Iris pigment epithelial cell (primary cell): ENCODE measurements at places on chromosomes 6 and 20.
A peak's percentile ranks its signal among the peaks of the same experiment; 100 is the strongest.

GRCh38 chr20:23363257-23363649 is 1.3 kb downstream of the GZF1 start:
- DNase-seq: no peak

- no peak for DNase-seq
These were observed 182.5 kb downstream of the GJA10 start for GRCh38 chr6:90076511-90077415.

GRCh38 chr6:30091577-30092381 is 16.2 kb upstream of the RNF39 start:
- peak; percentile 45 for DNase-seq

DNA sequence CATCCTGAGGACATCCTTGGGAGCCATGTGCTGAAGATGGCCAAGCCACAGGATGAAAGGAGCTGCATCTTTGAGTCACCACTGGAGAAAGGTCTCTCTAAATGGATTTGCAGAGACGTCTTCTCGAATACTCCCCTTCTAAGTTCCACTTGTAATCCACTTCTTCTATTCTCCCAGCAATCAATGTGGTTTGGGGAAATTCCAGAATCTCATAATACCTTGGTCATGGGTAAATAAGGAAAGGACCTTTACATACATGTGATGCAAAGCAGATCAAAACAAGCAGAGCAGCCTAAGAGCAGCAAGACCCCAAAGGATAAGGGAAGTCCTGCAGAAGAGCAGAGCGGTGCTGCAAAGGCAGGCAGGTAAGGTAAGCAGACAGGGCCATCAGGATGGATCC is 35.3 kb downstream of the TRIM38 start:
- no peak for DNase-seq

DNA sequence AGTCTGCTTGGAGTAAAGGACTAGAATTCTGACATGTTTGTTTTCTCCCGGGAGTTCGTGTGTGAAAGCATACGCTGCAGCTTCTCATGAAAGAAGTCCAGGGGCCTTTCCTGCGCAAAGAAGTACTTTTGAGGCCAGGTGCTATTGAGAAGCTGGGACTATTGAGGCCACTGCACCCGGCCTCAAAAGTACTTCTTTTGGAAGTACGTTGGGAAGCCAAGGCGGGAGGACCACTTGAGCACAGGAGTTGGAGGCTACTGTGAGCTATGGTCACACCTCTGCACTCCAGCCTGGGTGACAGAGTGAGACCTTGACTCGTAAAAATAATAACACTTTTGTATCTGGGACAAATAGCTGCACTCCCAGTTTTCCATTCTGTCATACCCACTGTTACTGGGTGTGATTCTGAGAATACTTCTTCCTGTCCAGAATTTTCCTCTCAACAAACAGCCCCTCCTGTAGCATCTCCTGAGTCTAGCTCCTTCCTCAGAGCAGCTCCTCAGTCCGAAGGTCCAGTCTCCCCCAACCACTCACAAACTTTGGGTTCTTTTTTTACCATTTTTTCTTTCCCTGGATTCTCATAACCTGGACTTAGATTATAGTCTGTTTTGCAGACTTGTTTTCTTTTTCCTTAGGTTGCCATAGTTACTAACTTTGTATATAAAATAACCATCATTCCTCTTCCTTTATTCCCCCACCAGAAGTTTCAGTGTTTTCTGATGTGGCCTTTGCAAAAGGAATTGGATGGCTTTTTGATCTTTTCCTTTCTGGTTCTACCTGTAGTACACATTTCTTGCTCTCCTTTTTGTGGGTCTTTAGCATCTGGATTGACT is 12.7 kb downstream of the STK35 start:
- no peak for DNase-seq

GRCh38 chr6:95230071-95230740 is 347.1 kb upstream of the MANEA start:
- peak; percentile 60 for DNase-seq

DNA sequence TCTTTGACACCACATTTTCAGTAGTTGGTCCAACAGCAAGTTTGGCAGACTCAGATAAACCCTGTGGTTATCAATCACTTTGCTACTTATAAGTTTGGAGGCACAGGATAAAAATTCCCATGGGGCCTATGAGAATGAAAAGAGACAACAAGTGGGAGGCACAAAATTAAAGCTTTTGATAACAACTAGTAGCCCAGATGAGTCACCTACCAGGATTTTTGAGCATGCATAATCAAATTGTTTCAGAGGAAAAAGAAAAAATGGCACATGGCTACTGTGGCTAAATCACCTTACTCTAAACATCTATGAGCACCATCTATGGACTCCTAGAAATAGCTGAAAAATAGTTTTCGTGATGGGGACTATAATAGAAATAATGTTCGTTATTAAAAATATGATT is 40.8 kb upstream of the BMP5 start:
- DNase-seq: peak; percentile 73

- DNase-seq: peak; percentile 92
These were observed 168.4 kb downstream of the DOK5 start for GRCh38 chr20:54643761-54644160.

DNA sequence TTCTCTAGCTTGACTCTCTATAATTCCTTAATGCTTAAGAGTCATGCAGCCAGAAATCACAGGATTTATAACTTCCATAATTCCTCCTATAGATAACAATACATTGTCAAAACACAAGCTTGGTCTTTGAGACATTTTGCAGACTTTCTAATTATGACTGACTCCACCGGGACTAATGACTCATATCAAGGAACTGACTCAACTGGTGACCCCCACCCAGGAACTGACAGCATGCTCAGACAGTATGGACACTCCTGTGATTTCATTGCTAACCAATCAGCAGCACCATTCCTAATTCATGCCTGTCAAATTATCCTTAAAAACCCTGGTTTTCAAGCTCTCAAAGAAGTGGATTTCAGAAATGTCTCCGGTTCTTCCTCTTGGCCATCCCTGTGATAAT is 670.5 kb upstream of the IMPG1 start:
- peak; percentile 34 for DNase-seq

DNA sequence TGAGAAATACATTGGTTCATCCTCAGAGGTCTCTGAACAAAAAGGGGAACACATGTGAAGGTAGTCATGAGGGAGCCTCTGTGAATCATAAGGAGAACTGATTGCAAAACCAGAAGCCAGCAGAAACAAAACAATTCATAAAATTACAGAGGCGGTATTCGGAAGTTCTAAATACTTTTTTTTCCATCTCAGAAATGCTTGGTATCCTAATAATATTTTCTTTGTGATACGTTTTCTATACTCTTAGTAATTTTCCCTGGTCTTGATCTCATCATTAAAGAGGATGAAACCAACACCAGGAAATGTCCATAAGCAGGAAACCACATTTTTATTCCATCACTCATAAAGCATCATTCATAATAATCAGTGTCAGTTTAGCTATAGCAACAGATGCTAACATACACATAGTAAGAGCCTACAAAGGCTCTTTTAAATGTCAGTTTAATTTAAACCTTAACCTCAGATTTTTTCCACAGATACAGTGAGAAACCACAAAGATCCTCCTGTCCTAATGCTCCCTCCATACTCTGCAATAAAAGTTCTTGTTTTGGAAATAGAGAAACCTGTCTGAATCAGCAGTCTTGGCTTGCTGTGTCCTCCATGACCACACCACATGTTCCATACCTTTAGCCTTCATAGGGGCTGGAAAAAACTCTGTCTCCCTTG is 29.2 kb downstream of the SGK1 start:
- DNase-seq: peak; percentile 96

DNA sequence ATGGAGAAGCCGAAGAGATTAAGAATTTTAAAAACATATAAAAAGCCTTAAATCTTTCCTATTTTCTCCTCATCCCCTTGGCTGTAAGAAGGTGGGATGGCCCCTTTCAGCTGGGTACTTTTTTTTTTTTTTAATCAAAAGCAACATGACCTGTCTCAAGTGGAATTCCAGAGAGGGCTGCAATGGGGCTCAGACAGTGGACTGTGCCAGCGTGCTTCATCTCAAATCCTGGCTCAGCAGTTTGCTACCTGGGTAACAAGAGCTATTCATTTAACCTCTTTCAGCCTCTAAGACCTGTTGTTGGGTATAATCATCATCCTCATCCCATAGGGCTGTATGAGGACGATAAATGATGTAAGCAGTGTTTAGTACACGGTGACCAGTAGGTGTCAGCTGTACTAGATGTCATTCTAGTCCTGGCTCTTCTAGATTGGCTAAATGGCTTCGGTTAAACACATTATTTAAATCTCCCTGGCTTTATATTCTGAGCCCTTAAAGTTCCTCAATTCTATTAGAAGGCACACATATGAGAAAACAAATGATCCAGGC is 6.9 kb upstream of the PPP1R3G start:
- DNase-seq: peak; percentile 41

- no peak for DNase-seq
These were observed 89.6 kb upstream of the DOK5 start for GRCh38 chr20:54385746-54386145.

DNA sequence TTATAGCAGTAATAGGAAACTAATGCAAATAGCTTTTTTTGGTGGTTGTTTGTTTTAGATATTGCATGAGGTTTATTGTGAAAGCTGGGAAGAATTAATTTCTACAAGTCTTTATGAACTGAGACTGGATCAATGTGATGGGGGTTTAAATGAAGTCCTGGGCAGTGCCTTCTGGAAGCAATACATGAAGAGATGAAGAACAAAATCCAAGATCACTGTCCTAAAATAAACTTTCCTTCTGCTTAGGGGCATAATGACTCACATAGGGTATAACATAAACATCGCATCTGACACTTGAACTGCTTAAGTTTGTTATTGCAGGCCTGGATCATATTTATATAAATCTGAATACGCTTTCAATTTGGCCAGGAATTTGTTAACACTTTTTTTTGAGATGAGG is 20.9 kb upstream of the SHLD1 start:
- peak; percentile 68 for DNase-seq

GRCh38 chr6:156464100-156464878 is 312.9 kb upstream of the ARID1B start:
- no peak for DNase-seq

DNA sequence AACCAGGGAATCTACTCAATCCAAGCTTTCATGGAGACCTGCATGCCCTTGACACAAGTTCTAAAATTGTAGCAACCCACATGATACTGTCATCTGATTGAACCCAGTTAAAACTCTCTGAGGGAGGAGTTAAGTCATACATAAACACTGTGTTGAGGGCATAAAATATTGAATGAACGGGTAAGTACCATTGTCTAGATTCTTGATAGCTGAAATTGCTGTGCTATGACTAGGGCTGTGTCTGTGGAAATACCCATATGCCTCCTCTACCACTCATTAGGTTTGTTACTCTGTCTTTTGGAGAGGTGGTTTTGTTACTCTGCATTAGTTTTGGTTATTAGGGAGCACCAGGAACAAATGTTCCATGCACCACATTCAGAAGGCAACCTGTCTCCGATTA is 7.6 kb downstream of the ENPP4 start:
- DNase-seq: no peak

- DNase-seq: no peak
These were observed 58.0 kb upstream of the GATA5 start for GRCh38 chr20:62533591-62534495.

DNA sequence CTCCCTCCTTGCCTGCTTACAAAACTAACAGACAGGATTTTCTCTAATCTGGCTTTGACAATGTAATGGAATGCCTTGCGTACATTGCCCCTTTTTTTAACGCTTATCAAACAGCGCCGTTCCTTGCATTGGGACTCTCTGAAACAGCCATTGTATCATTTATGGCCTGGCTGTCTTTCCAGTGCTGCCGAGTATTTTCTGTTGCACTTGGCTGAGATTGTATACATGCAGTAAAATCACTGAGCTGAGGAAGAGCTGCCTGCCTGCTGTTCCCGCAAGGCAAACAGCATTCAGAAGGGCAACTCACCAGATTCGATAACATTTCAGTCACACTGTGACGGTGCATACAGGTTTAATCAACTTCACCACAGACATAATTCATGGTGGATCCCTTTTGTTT is 106.0 kb downstream of the SH3BGRL2 start:
- peak; percentile 8 for DNase-seq

- peak; percentile 50 for DNase-seq
These were observed 115.6 kb upstream of the B3GAT2 start for GRCh38 chr6:71072508-71072907.

GRCh38 chr6:9401960-9402359 is 966.6 kb upstream of the SLC35B3 start:
- no peak for DNase-seq
